ENCODE measurements at places on chromosomes 12 and 14.

DNA sequence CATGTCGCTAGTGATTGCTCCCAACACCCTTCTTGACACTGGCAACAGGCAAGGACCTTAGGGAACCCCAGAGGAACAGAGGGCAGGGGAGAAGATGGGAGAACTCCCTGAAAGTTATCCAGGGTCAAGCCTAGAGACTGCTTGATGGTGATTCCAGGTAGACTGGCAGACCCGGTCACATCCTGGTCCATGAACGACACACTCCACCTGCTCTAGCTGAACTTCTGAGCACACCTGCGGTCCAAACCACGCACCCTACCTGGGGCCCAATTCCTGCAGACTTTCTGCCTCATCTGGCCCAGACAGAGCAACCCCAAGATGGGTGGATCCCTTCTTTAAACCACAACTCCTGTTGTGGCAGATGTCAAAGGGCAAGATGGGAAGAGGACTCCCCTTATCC lies 34.2 kb downstream of the NCKAP5L start:
- no peak for DNase-seq

DNA sequence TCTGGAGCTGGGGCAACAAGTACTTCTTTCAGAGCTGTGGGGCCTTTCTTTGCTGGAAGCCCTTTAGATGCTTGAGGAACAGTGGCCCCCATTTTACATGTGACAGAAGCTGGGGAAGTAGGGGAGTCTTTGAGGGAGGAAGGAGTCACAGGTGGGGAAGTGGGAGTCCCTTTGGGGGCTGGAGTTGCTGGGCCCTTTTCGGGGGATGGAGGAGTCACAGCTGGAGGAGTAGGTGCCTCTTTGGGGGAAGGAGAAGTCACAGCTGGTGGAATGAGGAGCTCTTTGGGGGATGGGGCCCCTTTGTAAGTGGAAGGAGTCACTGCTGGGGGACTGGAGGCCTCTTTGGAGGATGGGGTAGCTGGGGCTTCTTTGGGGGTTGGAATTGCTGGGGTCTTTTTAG lies 8.6 kb downstream of the NACA start:
- no peak for DNase-seq

DNA sequence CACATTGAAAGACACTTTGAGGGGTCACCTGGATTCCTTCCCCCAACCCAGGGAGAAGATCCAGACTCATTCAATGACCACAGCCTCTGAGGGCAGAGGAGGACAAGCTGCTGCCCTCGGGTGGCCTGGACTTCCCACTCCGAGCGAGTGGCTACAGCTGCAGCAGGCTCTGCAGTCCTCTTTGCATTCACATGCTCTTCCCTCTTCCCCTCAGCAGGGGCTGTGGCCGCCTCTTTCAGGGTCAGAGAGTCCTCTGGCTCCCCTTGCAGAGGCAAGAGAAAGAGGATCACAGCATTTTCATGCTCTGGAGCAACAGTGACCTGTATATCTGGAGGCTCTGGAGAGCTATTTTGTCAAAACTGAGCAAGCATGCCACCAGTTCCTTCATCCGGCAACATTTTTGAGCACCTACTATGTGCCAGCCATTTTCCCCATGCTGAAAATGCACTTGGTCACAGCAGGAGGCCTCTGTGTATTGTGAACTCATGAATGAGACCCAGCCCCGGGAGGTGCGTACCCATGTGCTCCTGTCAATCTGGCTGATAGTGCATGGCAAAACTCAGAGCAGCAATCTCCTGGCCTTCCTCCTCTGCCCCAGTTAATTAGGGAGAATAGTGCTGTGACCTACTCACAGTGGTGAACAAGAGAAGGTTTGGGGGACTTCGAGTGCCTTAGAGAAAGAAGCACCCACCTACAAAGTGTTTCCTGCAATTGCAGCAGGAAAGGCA lies 42.9 kb upstream of the KCNA5 start:
- DNase-seq: no peak

DNA sequence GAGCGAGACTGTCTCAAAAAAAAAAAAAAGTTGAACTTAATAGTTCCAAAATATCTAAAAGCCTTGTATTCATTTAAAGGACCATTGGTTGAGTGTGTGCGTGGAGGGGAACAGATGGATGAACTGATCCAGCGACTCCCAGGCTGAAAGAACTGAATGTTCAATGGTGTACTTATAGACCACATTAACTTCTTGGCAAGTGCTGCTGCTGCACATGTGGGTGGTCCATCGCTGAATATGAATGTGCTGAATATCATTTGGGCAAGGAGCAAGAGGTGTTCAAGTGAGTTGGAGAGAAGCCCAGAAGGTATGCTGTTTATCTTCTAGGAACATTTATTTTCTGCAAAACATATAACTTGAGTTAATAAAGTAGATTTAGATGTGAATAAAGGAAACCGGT lies 289.0 kb upstream of the RPL10L start:
- no peak for DNase-seq

DNA sequence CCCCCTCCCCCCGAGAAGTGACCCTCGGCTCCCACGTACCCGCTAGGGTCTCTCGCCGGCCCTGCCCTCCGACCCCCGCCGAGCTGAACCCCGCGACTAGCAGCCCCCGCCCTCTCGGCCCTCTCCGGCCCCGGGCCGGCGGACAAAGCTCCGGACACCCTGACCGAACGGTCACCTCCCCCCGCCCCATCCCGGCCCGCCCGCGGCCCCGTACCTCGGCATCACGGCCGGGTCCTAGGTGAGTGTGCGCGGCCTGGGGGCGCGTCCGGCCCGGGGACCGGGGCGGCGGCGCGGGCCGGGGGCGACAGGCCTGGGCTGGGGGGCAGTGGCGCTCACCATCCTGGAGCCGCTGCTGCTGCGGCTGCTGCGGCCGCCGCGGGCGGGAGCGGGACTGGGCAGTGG lies at the start of gene FIGNL2:
Gene FIGNL2, minus strand, starts transcription at position 393 of the 402 bp plus-strand sequence. CDS start 26,305 bp downstream, outside the sequence.
- no peak for DNase-seq

DNA sequence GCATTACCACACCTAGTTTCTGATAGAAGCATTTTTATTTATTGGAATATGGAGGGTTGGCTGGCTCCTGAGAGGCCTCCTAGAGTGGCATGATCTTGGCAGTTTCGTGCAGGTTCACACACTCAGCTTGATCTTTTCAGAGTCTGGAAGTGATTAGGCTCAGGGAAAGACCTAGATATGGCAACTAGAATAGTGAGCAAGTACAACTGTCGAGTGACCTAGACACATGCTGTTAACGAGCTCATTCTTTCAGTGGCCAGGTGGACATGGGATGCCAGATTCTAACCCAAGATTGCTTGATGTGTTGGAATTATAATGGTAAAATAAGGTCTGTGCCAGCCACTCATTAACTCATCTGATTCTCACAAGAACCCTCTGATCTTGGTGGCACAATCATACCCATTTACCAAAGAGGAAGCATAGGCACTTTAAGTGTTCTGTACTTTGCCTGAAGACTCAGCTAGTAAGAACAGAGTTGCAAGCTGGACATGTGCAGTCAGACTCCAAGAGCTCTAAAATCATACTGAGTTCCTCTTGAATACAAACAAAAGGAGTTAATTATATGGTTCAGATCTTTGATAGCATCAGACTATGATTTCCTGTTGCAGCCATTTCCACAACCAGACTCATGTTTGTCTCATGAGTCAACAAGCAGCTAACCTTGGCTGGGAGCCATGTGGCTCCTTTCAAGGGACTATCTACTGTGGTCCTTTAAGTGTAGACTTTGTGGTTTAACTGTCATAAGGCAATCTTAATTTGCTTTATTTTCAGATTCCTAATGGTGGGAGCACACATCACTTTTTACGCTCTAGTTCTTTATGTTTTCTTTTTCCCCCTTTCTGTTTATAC lies 144.2 kb downstream of the PLEKHA5 start:
- DNase-seq: no peak

DNA sequence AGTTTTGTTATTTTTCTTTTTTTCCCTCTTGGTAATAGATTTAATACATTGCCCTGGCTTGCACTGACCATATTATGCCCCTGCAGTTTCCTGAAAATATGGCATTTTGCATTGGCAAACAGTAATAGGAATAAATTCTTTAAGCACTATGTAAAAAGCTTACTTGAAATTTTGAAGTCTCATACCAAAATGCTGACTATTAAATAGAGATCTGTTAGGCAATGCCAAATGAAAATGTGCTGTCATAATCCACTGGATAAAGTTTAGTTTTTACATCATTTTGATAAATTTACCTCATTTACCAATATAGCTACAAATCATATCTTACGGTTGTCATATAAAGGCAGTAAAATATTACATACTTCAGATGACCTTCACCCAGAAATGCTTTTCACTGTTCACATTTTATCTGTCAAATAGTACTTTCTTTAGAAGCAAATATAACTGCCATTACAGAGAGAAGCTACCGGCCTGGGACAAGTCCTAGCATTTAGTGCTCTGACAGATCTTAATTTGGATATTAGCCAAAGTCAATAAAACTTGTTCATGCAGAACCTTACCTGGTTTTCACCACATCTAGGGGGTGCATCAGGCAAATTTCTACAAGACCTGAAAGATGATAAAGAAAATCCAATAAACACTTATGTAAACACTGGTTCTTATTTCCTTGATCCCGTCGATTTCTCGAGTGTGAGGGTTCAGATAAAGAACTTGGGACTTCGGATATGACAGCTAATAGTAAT lies 212.9 kb downstream of the PAX9 start:
- no peak for DNase-seq

DNA sequence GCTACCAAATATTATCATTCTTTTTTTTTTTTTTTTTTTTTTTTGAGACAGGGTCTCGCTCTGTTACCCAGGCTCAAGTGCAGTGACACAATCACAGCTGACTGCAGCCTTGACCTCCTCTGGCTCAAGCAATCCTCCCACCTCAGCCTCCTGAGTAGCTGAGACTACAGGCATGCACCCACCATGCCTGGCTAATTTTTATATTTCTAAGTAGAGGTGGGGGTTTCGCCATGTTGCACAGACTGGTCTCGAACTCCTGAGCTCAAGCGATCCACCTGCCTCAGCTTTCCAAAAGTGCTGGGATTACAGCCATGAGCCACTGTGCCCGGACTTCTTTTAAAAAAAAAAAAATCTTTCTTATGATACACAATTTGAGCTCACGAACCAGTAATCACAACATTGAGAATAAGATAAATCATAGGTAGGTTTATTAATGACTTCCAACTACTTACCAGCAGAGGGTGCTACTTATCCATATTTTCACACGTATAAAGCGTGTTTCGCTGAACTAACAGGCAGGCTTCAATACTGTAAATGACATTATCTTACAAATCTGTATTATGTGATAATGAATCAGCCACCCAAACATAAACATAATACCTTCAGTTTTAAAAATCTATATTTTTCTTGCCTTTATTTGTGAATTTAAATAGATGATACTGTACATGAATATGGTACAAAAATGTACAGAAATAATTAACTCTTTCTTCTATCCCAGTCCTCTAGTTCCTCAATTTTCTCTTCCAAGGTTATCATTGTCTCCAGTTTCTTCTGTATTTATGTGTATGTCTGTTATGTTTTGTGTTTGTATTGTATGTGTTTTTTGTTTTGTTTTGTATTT lies 42.5 kb upstream of the BCAT1 start:
- DNase-seq: no peak

DNA sequence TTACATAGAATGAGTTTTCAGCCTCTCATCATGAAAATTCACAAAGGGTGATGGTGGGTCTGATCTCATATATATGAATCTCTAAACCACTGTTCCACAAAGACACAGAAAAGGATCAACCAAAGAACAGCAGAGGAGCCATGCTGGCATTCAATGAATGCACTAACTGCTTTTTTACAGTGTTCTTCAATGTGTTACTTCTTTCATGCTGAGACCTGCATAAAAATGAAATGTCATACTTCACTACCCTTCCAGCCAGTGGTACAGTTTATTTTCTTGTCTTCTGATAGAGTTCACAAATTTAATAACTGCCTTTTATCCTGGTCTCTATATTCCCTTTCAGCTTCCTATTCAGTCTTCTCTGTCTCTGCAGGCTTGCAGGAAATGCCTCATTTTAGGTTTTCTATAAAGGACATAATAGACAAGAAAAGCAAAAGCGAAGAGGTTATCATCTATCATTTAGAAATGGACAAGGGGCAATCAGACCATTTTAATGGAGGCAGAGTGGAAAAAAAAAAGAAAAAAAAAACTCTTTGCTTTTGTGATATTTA lies 836.7 kb upstream of the FOXG1 start:
- DNase-seq: no peak

GRCh38 chr12:53483225-53483978 lies 15.9 kb downstream of the MAP3K12 start:
- DNase-seq: no peak

DNA sequence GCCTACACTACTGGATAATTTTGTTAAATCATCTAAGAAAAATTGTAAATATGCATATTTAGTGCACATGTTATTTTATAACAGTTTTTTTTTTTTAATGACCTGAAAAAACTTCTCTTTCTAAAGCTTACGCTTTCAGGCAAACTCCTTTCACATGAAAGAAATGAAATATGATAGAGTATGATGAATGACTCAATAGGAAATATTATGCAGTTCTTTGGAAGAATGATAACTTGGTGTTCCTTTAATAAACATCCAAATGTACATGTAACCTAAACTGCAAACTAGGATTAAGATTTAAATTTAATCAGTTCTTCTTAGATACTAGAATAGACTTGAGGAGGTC lies 136.6 kb downstream of the FGD4 start:
- DNase-seq: no peak

DNA sequence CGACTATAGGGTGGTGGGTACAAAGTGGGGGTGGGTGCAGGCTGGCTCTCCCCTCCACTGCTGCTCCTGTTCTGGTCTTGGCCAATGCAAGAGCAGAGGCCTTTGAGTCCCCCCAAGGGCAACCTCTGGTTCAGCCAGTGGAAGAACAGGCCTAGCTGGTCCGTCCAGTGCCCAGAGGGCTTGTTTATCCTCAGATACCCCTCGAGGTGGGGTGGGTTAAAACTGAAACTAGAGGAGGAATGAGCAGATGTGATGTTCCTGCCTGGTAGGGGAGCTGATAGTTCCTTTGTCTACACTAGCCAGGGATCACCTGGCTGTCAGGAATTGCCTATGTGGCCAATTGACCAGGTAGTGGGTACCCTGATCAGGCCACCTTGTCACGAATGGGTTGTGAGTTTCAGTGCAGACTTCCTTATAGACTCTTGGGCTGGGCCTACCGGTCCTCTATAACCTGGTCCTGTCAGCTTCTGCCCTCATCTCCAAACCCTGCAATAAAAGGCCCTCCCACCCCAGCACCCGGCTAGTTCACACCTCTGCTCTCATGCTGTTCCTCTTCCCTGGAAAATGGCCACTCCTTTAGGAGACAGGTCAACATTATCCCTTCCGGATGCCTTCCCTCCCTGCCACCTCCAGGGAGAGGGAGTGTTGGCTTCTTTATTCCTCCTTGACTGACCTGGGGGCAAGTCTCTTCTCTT lies 10.7 kb upstream of the HSP90AA1 start:
- no peak for DNase-seq

DNA sequence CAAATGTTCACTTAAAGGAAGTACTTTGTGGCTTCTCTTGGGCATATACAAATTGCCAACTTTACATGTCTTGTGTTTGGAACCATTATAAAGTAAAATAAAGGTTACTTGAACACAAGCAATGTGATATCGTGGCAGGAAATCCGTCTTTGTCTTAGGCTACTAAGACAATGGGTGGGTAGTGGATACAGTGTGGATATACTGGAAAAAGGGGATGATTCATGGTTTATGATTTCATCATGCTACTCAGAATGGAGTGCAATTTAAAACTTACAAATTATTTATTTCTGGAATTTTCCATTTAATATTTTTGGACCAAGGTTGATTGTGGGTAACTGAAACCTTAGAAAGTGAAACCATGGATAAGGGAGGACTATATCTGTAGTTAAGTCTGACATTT lies 48.4 kb downstream of the MYRFL start:
- DNase-seq: no peak
